ENCODE measurements at places on chromosomes 5 and 9.
A peak's percentile ranks its signal among the peaks of the same experiment; 100 is the strongest.

GRCh38 chr5:71013575-71013974 is 11.6 kb downstream of the NAIP start:
- DNase-seq = no peak

- no peak for DNase-seq
These were observed 22.4 kb downstream of the ZDHHC11B start for GRCh38 chr5:761854-762710.

DNA sequence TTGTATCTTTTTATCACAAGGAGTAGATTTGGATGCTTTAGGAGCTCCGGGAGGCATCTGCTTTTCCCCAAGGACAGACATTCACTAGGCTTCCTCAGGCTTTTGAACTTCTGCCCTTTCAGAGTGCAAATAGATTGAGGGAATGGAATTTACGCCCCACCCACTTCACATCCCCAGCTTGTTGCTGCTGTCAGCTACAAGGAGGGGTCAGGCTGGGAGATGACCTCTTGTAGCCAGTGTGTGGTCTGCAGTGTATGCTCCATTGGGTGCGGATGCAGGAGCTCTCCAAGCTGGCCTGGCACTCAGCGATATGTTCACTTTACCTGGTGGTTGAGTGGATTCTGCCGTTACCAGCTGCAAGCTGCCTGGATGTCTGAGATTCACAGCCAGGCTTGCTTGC is 6.4 kb downstream of the TNFSF15 start:
- no peak for DNase-seq

DNA sequence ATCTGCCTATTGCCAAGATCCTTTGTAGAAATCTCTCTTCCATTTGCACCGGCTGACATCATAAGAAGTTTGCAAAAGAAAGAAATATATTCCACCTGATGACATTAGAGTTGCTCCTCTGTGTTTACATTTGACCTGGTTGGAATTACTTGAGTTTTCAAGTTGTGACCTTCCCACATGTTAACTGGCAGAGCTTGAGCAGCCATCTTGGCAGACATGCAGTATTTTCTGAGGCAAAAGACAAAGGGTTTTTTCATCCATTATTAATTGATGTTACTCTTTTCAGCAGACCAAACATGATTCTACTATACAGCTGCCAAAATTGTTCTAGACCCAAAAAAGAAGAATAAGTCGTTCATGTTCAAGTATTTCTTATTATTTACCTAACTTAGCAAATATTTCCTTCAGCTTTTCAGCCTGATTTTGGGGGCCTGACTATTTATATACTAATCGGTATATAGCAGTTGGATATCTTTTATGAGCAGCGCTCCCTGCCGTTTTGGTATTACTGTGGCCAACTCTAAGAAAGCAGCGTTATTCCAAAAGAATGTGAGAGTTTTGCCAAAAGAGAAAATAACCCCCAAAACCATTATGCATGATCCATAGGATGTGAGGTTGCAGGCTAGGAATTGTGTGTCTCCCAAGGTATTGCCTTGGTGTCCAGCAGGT is 212.9 kb downstream of the PBX3 start:
- DNase-seq = no peak

DNA sequence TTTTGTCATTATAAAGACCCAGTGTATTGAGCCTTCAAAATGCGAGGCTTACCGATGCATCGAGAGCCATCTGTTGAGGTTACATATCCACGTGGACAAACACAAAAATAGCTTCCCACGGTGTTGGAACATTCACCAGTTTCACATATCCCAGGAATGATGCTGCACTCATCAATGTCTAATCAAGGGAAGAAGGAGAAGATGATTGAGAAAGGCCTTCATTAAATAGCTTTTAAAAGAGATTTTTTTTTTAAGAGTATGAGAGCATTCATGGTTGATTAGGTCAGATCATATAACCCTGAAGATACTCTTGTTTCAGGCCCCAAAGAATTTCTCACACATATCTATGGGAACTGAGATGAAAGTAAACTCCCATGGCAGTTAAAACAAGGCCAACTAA is 129.4 kb downstream of the FBN2 start:
- DNase-seq = no peak

GRCh38 chr9:134641173-134641989 is at the start of gene COL5A1:
Gene COL5A1, plus strand, starts transcription at chr9:134641803. Its CDS starts 385 bp downstream, at chr9:134642188.
- no peak for DNase-seq

GRCh38 chr5:103234239-103234975 is 24.2 kb upstream of the MACIR start:
- no peak for DNase-seq

- peak; percentile 71 for DNase-seq
These were observed 15.9 kb upstream of the C5orf47 start for GRCh38 chr5:173972925-173973615.

DNA sequence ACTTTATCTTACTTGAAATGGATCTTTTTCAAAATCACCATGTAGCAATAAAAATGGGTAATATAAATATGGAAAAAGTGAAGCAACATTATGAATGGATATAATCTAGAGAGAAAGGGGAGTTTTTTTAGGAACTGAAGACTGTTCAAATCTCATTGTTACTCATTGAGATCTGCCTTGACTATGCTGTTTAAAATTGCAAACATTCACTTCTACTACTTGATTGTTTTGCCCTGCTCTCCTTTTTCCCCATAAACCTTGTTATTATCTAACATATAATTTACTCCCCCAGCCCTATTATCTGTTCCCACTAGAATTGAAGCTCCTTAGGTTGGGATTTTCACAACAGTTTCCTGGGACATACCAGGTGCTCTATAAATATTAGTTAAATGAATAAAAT is 22.0 kb downstream of the PAM start:
- no peak for DNase-seq

- no peak for DNase-seq
These were observed 57.5 kb upstream of the NCS1 start for GRCh38 chr9:130114741-130115140.

DNA sequence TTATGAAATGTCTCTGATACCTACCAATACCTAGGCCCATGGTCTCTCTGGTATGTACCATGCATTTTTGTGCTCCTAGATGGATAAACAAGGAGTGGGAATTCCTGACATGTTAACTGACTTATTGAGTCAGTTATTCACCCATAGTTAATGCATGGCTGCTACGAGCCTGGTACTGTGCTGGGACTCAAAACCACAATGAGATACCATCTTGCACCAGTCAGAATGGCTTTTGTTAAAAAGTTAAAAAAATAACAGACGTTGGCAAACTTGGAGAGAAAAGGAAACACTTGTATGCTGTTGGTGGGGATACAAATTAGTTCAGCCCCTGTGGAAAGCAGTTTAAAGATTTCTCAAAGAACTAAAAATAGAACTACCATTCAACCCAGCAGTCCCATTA is 293.8 kb downstream of the OSTF1 start:
- no peak for DNase-seq

- no peak for DNase-seq
These were observed 255.9 kb downstream of the FAM114A2 start for GRCh38 chr5:153782589-153783361.

DNA sequence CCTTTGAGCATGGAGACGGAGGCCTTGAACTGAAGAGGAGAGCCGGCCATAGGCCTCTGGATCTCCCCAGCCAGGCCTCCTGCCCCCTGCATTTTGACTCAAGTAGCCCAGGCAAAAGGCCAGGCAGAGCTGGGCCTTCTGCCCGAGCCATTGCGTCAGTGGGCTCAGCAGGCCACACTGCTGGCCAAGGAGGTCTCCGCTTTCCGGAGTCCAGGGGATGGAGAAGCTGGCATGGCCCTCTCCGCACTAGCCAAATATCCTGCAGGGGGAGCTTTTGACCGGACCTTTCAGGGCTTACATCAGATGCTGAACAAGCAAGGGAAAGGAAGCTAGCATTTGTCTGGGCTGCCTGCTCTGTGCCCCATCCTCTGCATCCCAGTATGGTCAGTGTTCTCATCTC is 386.8 kb downstream of the TRIM36 start:
- no peak for DNase-seq

DNA sequence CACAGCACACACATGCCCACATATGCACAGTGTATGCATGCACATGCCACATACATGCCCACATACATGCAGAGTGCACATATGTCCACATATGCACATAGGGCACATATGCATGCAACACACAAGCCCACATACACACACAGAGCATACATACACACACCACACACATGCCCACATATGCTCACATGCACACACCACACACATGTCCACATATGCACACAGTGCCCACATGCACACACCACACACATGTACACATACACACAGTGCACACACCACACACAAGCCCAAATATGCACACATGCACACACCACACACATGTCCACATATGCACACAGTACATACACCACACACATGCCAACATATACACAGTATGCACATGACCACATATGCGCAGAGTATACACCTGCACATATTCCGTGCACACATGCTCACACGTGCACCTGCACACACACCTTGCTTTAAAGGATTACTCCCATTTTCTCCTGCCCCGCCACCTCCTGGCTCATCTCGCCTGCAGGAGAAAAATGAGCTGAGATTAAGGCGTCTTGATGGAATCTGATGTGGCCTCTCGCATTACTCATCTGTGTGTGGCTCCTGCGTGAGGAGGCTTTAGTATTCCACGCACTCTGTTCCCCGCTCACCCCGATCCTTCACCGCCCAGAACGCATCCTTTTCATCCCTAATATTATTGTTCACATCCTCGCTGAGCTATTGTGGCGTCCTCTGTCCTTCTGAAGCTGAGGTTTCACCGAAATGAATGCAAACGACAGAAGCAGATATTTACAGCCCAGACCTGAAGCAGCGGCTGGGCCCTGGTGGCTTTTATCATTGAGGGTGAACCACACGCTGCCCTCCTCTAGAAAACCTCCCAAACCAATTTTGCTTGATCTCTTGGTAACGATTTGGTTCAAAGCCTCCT is 182.7 kb downstream of the OLFM1 start:
- no peak for DNase-seq

- peak; percentile 15 for DNase-seq
These were observed 513 bp downstream of the FAM193B start for GRCh38 chr5:177553671-177554429.

GRCh38 chr5:81181576-81182316 is 51.4 kb upstream of the CKMT2 start:
- DNase-seq = no peak

DNA sequence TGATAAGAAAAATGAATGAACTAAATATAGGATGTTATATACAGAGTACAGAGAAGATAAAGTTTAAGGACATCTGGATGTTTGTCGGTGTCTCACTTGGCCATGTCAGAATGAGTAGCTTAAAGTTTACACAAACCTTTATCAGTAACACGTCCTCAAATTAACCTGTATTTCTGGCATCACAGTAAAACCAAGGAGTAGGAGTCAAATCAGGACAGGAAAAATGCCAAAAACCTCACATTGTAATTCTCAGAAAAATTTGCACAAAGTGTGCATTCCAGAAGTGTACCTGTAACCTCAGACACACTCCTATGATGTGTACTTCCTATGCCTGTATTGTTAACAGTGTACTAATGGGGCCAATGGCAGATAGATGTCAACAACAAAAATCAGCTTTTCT is 139.3 kb downstream of the SMC2 start:
- DNase-seq = no peak

DNA sequence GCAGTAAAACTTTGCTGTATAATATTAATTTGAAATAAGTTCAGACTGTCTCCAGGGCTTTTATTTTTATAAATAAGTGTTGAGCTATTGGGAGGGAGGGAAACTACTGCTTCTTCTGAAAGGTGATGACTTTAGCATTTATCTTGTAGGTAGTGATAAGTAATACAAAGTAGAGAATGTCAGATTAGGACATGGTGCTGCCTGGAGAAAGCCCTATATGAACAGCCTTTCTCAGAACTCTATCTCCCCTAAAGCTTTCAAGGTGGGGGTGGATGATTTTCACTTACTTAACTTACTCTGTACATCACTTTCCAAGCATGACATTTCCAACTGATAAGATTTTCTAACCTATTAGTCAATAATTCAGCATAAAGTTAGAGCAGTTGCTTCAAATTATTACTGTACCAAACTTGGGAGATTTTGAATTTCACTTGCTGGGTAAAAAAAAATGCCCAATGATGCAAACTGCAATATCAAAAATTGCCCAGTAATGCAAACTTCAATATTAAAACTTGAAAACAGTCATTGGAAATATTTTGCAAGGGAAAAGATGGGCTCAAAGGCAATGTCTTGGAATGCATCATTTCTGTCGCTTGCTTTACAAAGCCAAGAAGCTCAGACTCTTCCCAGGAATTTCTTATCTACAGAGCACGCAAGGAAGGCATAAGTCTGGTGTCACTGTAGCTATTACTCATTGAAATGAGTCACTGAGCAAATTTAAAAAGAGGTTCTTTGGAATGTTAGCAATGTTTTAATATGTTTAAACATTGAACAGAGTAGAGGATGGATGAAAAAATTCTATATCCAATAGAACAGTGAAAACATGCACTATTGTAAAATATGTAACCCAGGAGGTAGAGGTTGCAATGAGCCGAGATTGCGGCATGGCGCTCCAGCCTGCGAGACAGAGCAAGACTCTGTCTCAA is 569.5 kb downstream of the PSAT1 start:
- no peak for DNase-seq

GRCh38 chr9:106622164-106622487 is 240.8 kb upstream of the ZNF462 start:
- no peak for DNase-seq

All from inflammatory macrophage treated with lipopolysaccharide for 4 hours (primary cell).